ENCODE measurements at places on chromosomes 1 and 21.

GRCh38 chr1:57489358-57490036 is 65.6 kb upstream of the DAB1 start:
- no peak for DNase-seq

DNA sequence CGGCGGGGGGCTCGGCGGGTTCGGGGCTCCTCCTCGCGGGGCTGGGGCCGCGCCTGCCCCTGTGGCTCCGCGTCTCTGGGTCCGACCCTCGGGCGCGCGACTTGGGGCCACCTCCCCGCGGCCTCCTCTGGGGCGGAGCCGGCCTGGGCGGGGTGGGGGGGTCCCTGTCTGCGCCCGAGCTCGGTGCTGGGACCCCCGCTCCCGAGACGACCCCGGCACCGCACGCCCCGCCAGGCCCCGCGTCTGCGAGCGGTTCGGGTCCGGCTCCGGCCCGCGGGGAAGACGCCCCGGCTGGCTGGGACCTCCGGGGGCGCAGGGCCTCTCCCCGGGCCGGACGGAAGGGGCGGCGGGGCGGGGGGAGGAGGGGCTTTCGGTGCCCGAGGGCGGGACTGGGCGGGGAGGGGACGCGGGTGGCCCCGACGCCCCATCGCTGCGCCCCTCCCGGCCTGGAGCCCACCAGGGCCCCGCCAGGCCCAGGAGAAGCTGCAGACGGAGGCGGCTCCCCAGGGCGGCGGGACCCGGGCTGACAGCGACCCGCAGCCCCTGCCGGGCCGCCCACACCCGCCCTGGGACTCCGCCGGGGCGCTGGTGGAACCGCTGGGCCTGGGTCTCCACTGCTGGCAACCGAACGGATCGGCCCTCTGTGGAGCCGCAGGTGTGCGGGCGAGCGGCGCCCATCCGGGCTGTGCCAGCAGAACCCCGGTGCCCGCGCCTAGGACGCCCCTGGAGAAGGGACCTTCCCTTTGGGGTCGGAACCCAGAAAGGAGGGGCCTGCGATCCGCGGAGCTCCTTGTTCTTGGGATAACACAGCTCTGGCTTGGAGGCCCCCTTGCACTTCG is 610 bp downstream of the COL6A2 start:
- no peak for DNase-seq

DNA sequence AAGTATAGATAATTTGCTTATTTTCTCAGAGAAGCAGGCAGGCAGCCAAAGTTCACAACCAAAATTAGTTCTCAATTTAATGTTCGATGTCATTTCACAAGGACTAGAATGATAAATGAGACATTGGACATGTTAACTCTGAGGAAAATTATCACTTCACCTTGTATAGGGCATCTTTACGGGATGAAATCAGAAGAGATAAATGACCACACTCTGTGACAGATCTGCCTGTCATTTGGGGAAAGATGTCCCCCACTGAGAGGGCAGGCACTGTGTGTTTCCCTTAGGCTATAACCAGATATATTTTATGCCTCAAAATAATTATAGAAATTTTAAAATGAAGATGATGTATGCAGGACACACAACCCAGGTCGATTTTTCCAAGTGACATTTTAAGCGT is 642.9 kb downstream of the BRINP3 start:
- DNase-seq = no peak

GRCh38 chr1:93419344-93419743 is 28.6 kb upstream of the FNBP1L start:
- no peak for DNase-seq

DNA sequence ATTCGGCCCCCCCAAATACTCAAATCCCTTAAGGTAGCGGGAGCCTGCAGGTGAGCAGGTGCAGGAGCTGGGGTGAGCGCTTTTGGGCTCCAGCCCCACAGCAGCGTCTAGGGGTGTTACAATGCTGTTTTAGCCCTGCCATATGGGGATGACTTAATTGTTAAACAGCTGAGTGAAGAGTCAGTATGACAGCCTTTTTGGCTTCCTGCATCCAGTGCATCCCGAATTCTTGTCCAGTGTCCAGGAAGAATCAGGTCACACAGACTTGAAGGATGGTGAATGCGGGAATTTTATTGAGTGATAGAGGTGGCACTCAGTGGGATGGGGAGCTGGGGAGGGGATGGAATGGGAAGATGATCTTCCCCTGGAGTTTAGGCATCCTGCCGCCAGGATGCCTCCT is 30.4 kb upstream of the HHAT start:
- no peak for DNase-seq

- no peak for DNase-seq
These were observed 51.7 kb downstream of the COL24A1 start for GRCh38 chr1:86104606-86105532.

DNA sequence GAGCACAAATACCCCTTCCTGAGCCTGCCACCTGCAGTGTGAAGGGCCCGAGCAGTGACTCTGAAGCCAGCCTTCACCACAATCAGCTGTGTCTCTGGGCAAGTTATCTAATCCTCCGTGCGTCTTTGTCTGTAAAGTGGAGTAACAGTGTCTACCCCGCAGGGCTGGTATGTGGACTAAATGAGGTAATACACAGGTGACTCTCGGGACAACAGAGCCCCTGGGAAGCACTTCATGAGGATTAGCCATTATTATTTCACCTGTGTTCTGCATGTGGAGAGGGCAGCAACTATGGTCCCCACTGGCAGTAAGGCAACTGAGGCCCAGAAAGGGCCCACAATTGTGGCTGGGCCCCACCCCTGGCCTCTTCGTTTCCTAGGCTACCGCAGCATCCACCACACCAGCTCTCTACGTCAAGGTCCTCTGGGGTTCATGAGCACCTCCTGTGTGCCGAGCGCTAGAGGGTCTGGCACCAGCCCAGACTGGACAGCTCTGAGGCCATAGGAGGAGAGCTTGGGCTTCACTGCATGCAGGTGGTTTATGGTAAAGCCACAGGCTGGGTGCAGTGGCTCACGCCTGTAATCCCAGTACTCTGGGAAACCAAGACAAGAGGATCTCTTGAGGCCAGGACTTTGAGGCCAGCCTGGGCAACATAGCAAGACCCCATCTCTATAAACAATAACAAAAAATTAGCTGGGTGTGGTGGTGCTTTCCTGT is 41.3 kb upstream of the LRP8 start:
- no peak for DNase-seq

All from GM04504 (cell line).